ENCODE measurements at places on chromosomes 5 and 9.

GRCh38 chr5:144710637-144711036, 540.0 kb downstream of the KCTD16 start:
- DNase-seq, result no peak

- DNase-seq, result no peak
These were observed 5.5 kb downstream of the F2RL2 start for GRCh38 chr5:76617675-76618074.

GRCh38 chr9:80707120-80707519, 982.2 kb downstream of the TLE1 start:
- no peak for DNase-seq

DNA sequence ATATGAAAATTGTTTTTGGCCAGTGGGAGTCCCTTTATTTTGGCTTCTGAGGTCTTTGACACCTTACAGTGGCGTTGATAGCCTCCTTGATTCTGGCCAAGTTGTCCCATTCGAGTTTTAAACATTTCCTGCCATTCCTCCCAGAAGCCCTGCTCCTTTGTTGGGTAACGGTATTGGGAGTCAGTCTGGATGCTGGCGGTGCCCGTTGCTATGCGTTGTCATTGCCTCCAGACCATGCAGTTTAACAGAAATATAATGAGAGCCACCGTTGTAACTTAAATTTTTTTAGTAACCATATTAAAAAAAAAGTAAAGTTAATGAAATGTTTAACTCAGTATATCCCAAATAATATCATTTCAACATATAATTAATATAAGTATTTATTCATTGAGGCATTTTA, 35.0 kb downstream of the GALNT12 start:
- DNase-seq, result no peak

DNA sequence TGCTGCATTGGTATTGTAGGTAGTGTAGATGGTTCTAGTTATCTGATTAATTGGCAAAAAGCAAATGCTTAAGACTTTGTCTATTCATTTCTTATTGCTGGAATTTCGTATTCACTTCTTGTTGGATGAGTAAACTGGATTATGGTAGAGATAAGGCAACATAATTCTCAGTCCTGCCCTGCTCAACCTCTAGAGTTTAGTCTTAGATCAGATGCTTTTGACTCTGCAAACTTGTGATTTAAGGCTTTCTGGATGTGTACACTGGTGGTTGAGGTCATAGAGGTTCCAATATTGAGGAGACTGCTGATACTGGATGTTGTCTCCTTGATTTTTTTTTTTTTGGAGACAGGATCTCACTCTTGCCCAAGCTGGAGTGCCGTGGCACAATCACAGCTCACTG, 35.0 kb downstream of the KIF2A start:
- DNase-seq, result no peak

GRCh38 chr5:131379723-131380122, 115.9 kb downstream of the CDC42SE2 start:
- no peak for DNase-seq

DNA sequence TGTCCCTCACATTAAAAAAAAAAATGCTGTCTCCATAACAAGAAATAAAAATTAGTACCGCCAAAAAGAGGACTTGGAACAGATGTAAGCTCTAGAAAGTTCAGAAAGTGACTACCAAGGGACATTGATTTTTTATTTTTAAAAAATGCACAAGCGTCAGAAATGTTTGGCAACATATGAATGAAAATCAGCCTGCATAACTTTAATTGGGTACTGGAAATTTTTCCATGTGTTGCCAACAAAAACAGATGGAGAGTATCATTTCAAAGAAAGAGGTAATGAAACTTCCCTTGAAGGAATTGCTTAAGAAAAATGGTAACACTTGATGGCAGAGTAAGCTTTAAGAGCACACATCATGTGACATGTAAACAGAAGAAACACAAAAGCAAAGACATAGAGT, 47.2 kb downstream of the OR2K2 start:
- DNase-seq, result no peak

- no peak for DNase-seq
These were observed 62.4 kb downstream of the SLC28A3 start for GRCh38 chr9:84278130-84278529.

GRCh38 chr5:54150841-54151240, 159.5 kb downstream of the ARL15 start:
- DNase-seq, result no peak

- DNase-seq, result no peak
These were observed 7.4 kb upstream of the MOB3B start for GRCh38 chr9:27537027-27537435.

- no peak for DNase-seq
These were observed 88.1 kb downstream of the SLC24A2 start for GRCh38 chr9:19700699-19701098.

DNA sequence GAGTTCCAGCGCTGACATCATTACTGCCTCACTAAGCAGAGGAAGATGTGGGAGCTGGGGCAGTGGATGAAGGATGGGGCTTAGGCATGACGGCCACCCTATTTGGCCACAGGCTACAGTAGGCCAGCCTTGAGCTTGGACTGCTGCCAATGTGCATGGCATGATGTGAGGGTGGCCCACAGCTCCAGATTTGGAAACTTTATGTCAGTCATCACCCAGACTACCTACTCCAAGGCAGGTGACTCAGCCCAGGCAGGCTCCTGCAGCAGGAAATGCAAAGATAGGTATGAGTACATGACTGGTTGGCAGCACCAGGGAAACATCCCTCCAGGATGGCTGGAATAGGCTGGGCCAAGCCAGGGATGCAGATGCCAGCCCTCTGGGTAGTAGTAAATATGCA, 303.6 kb downstream of the SPOCK1 start:
- no peak for DNase-seq

DNA sequence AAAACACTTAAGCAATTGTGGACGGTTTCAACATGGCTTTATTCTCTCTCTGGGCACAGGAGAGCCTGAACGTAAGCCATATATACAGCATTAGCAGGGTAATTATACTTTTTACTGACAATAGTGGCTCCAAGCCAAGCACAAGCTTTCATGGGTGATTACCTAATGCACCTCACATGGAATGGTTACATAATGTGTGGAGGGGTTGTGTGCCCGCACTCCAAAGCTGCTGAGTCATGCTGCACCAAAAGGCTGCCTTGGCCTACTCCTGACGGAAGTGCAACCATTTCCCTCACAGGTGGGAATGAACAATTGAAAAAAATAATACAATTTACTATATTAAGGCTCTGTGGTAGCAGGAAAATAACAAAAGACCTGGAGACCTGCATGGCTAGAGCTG, 86.5 kb upstream of the ATP10B start:
- DNase-seq, result no peak

DNA sequence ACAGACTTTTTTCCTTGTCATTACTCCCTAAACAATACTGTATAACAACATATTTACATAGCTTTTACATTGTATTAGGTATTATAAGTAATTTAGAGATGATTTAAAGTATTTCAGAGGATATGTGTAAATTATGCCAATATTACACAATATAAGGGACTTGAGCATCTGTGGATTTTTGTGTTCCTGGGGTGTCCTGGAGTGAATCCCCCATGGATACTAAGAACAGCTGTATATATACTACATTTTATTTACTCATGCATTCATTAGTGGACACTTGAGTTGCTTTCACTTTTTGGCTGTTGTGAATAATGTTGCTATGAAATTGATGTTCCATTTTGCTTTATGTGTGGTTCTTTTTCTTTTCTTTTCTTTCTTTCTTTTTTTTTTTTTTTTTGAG, 348.8 kb downstream of the SH3GL2 start:
- DNase-seq, result no peak

GRCh38 chr5:156670615-156671014, 179.5 kb upstream of the PPP1R2B start:
- no peak for DNase-seq

DNA sequence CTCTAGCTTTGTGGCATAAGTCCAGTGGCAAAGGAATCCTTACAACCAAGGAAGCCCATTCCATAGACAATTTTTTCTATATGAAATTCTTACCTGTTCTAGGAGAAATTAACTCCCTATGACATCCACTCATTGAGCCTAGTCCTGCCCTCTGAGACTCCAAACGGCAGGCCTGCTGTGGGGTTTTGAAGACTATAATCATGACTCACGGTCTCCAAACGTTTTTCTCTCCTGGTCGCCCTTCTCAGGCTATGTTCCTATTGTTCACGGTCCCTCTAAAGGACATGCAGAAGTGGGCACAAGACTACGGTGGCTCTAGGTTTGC, 611 bp downstream of the EXOSC3 start:
- DNase-seq, result no peak

DNA sequence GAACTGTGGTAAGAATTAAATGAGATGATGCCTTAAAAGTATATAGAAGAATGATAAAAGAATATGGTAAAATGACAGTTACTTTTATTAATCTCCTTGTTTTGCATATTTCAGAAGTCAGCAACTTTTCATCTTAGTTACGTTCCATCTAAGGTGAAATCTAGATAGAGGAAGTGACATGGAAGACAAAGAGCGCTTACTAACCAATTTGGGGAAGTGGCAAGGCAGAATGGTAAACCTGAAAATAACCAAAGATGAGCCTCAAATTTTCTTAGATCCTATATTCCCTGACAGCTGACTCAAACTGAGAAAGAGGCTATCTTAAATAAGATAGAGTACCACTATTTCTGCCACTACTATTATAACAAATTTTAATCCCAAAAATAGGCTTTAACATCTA, 52.5 kb downstream of the FGF10 start:
- no peak for DNase-seq

- DNase-seq, result no peak
These were observed 59.6 kb downstream of the RPS23 start for GRCh38 chr5:82218374-82219156.

GRCh38 chr5:159061834-159062474, 37.8 kb downstream of the EBF1 start:
- DNase-seq, result no peak

- no peak for DNase-seq
These were observed 31.5 kb downstream of the KLF9 start for GRCh38 chr9:70382709-70383605.

GRCh38 chr5:96823900-96824380, 16.2 kb upstream of the ERAP1 start:
- no peak for DNase-seq

GRCh38 chr9:114790521-114790920, 15.3 kb downstream of the TNFSF15 start:
- no peak for DNase-seq

- no peak for DNase-seq
These were observed 306.7 kb upstream of the CLINT1 start for GRCh38 chr5:158165647-158166046.

DNA sequence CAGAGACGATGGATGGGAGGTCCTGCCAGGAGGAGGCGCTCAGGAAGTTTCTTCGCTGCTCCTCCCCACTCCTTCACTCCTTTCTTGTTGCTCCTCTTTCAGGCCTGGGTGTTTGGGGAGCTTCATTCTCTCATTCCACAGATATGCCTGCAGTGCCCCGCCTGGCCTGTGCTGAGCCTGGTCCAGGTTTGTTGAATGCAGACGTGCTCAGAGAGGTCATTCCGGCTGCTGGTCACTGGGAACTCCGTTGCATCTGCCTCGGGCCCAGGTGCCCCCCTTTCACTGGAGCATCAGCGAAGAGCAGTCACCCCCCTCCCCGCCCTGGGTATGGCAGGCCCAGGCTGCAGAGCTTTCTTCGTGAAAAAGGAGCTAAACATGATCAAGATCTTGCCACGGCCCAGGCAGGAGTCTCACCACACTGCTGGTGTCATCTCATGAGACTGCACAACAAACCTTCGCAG, 15.5 kb downstream of the SURF6 start:
- peak; percentile 29 for DNase-seq

DNA sequence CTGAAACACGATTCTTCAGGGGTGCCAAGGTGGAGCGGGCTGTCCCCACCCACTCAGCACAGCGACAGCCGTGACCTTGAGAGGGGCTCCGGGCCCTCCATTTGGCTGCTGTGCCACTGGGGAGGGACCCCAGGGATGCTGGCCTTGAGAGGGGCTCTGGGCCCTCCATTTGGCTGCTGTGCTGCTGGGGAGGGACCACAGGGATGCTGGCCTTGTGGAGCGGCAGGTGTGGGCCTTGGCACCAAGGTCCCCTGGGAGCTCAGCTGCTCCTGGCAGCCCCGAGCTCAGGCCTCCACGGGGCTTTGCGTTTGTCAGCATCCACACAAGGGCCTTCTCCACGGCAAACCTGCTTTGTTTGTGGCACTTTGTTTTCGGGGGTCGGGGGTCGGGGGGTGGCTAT, 137.6 kb upstream of the LPCAT1 start:
- DNase-seq, result no peak

- no peak for DNase-seq
These were observed 462.4 kb downstream of the PRR16 start for GRCh38 chr5:120926471-120926870.

GRCh38 chr9:120937596-120937995, 11.0 kb upstream of the TRAF1 start:
- no peak for DNase-seq

- DNase-seq, result no peak
These were observed 51.3 kb downstream of the NKD2 start for GRCh38 chr5:1059884-1060263.

- DNase-seq, result no peak
These were observed 260.7 kb downstream of the NR3C1 start for GRCh38 chr5:143142596-143143435.
